ENCODE measurements at places on chromosomes 5 and 9.
A peak's percentile ranks its signal among the peaks of the same experiment; 100 is the strongest.

GRCh38 chr9:97704851-97705250 lies 7.7 kb upstream of the XPA start:
- DNase-seq: no peak

- no peak for DNase-seq
These were observed 26.2 kb upstream of the TDRD7 start for GRCh38 chr9:97385626-97386264.

DNA sequence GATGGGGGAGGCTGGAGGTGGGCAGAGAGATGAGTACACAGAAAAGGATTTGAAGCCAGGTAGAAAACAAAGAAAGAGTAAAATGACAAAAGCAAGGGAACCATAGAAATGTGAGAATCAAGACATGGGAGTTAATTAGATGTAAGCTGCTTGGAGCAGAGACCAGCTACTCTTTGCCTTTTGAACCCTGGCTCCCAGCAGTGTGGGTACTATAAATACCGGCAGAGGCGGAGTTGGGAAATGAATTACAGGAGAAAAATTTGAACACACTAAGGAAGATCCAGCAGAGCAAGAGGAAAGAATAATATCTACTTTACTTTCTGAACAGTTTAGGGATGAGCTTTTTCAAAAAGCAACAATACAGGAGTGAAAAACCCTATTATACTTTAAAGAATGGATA lies 36.5 kb downstream of the KIF24 start:
- no peak for DNase-seq

DNA sequence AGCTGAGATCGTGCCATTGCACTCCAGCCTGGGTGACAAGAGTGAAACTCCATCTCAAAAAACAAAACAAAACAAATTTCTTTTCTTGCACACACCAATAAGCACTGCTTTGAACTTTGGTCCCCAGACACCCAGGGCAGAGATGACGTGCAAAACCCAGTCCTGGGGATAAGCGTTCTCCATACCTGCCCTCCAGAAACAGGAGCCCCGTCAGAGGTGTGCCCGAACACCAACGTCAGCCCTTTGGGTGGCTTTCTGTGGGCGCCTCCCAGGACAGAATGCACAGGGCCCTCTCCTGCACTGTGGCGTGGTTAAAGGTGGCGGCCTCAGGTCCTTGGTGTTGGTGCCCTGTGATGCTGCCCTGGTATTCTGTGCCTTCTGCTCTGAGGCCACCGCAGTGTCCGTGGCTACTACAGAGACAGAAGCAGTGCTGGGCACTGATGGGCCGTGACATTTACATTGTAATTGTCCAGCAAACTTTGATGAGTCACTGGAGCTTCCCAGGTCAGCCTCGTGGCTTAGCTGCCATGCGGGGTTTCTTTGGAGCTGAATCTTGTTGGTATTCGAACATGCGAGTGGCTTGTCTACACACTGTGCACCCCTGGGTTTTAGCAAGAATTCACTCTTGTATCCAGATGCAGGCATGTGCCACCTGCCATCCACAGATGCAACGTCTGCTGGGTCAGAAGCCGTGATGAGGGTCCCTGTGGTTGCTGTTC lies 9.8 kb downstream of the PPP1R26 start:
- DNase-seq: no peak

GRCh38 chr5:2251751-2252150 lies 369.0 kb upstream of the IRX4 start:
- DNase-seq: no peak

DNA sequence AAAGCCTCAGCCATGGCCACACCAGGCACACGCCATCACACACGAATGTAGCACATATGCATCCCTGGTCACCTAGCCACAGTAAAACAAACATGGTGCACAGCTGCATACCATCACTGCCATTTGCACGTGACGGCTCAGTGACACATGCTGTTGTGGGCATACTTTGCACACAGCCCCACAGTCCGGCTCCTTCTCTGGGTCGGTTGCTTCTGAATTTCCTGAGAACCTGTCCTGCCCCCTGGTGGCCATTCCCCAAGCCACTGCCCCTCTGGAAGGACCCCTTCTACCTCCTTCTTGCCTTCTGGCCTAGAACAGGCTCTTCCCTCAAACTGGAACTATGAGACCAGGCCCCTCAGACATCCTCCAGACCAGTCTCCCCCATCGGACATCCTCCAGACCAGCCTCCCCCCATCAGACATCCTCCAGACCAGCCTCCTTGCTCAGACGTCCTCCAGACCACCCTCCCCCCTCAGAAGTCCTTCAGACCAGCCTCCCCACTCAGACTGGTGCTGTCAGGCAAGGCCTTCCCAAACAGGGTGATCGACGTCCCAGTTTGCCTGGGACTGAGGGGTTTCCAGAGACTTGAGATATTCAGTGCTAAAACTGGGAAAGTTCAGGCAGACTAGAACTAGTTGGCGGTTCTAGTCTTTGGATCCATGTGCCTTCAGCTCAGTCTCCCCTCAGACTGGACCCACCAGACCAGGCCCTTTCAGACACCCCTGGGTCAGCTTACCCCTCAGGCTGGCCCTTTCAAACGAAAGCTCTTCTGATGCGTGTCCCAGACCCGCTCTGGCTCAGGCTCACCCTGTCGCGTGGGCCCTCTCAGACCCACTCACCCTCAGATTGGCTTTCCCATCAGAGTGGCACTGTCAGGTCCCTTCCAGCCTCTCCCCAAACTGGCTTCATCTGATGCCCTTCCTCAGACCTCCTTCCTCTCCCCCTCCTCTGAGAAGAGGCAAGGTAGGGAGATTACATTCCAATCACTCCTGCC lies 24.3 kb upstream of the ENHO start:
- peak; percentile 54 for DNase-seq

GRCh38 chr5:96629774-96630173 lies 32.4 kb upstream of the CAST start:
- no peak for DNase-seq

DNA sequence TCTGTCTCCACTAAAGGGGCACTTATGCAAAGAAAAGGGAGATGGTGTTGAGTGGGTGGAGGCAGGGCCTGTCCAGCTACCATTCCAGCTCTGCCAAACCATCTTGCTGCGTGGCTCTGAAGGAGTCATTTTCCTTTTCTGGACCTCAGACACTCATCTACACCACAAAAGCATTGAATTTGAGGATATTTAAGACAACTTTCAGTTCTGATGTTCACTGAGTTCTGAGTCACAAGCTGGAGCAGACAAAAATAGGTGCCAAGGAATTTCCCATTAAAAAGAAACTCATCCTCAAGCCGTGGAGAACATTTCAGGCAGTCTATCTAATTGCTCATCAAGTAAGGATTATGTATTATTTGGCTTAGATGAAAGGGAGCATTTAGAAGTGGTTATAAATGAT lies 195.0 kb upstream of the TBC1D2 start:
- no peak for DNase-seq

- no peak for DNase-seq
These were observed 66.5 kb upstream of the FCHO2 start for GRCh38 chr5:72889324-72889723.

DNA sequence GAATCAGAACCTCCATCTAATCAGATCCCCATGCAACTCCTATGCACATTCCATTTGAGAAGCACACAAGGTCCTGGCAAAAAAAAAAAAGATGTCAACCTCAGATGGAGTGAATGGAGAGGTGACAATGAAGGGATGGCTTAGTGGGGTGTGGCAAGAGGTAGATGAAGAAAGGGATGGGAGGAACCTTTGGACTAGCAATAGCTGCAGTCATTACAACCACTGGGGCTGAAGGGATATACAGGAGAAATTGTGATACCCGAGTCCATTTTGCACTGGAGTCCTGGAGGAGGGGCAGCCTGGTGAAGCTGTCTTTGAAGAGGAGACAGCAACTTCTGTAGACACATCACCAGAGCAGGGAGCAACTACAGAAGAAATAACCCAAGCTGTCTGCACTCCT lies 219.6 kb downstream of the ENC1 start:
- DNase-seq: no peak

GRCh38 chr5:54703133-54703532 lies 185.6 kb downstream of the SNX18 start:
- no peak for DNase-seq

GRCh38 chr9:4397917-4398316 lies 92.4 kb upstream of the SLC1A1 start:
- DNase-seq: no peak

- no peak for DNase-seq
These were observed 91.7 kb downstream of the NRG2 start for GRCh38 chr5:139951296-139951924.

GRCh38 chr9:109689701-109690100 lies 90.3 kb upstream of the PALM2AKAP2 start:
- DNase-seq: no peak

- peak; percentile 93 for DNase-seq
These were observed 83.4 kb downstream of the RAPGEF1 start for GRCh38 chr9:131656356-131657036.

DNA sequence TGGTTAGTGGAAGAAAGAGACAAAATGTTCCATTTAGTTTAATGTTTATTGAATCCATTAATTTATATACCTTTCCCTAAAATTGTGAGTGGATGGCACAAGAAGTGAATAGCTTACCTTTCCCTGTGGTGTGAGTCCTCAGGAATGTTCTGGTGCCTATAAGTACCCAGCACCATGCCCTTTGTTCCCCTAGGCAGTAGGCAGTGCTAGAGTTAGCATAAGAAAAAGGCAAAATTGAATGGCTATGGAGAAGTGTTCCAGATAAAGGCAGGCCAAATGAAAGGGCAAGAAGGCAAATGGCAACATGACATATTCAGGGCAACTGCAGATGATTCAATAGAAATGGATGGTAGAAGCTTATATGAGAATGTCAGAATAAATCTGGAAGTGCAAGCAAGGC lies 370.8 kb upstream of the PTGER4 start:
- no peak for DNase-seq

DNA sequence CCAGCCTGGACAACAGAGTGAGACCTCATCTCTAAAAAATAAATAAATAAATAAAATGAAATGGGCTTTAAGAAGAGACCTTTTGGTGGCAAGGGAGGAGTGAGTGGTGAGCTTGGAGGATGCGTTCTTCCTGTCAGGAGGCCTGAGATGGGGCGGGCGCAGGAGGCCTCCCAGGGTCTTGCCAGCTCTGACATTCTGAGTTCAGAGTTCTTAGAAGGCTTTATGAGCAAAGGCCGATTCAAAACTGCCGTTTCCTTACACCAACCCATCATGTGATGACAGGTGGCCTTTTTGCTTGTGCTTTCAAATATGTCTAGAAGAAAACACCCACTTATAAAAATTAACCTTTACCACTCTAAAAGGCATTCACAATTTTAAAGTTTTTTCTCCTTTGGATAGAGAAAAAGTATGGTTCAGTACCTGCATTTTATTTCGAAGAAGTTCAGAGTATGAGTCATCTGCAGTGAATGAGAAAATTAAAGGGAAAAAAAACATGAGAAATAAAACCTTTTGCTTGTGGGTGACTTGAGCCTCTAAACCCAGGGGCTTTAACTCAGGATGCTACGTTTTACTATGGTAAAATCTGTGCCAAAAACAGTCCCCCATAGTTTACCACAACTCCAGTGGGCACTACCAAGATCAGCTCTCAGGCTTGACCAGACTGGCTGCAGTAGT lies 157.4 kb upstream of the OTULINL start:
- no peak for DNase-seq

DNA sequence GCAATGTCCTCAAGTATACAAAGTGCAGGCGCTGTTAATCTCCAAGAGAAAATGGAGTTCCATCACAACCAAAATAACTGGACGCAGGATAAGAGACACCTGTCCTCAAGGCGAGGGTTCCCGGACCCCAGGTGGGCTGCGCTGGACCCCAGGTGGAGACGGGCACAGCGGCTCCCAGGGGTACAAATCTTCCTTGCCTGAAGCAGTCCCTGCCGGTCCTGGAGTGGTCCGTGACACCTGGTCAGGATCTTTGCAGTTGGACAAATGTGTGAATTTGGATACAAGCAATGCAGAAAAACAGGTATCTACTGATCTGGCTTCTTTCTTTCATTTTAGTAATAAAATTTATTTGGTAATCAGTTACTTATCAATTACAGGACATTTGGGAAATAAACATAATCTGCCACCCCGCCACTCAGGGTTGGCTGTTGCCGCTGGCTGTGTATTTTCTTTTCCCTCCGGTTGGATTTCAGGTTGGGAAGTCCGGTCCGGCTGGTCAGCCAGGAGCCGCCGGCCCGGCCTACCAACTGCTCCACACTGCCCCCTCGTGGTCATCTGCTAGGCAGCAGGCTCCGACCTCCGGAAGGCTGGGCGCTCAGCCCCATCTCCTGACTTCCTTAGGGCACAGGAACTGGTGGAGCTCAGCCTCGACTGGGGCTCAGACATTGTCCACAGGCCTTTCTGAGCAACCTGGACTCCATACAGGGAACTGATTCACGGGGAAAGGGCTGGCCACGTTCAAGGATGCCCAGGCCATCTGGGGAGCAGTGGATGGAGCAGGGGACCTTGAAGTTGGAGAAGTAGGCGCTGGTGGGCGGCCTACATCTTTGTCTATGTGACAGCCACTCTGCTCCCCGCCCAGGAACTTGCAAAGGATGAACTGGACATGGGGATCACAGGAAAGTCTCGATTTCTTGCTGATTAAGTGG lies 43.4 kb downstream of the NXNL2 start:
- peak; percentile 62 for DNase-seq

DNA sequence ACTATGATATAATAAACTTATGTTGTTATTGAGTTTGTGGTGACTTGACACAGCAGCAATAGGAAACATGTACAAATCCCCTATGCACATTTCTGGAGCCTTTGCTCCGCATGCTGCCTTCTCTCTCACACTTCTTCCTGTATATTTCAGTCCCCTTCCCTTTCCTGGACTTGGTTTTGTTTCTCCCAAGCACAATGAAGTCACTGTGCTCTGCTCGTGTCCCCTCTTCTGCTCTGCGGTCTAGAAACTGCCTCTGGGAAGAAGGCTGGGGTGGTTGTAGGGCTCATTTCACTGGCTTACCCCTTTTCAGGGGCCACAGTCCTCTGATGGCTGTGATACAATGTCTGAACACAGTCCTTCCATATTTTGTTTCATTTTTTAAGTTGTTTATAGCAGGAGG lies 15.7 kb upstream of the FGD3 start:
- no peak for DNase-seq

DNA sequence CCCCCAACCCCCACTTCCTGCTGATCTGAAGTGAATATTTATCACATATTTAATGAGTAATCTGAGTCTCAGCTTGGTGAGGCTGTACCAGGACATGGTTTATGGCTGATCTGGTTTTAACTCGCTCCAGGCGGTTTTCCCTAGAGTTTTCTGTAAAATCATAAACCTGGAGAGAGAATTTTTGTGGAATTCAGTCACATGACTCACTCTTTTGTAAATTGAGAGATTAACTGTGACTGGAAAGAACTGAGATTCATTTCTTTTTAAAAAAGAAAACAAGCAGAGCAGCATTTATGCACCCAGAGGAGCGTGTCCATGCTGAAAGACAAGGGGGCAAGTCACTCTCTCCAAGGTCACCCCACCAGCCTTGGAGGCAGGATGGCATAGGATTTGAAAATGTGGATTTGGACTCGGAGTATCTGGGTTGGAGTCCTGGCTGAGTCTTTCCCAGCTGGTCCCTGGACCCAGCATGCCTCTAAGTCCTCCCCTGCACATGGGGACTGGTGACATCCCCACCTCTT lies 81.8 kb downstream of the ZNF618 start:
- no peak for DNase-seq

DNA sequence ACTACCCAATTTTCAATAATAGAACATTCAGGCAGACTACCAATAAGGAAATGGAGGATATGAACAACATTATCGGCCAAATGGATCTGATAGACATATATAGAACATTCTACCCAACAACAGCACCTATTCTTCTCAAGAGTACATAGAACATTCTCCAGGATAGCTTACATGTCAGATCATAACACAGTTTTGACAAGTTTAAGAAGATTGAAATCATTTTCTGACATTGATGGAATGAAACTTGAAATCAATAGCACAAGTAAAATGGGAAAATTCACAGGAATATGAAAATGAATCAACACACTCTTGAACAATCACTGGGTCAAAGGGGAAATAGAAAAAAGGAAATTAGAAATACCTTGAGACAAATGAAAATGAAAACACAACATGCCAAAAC lies 94.6 kb upstream of the MEGF10 start:
- no peak for DNase-seq
